ENCODE measurements at places on chromosomes 4 and X. TPM values are rescaled to one million over a fixed set of nuclear protein-coding genes. Genes with fewer than 3 reads are reported as not detected.

NOX1 gene
- not detected for total RNA-seq

MAGEE2 gene
- total RNA-seq = not detected

ETFDH gene
- total RNA-seq = 19.2 TPM

NXF2 gene
- not detected for total RNA-seq

DNA sequence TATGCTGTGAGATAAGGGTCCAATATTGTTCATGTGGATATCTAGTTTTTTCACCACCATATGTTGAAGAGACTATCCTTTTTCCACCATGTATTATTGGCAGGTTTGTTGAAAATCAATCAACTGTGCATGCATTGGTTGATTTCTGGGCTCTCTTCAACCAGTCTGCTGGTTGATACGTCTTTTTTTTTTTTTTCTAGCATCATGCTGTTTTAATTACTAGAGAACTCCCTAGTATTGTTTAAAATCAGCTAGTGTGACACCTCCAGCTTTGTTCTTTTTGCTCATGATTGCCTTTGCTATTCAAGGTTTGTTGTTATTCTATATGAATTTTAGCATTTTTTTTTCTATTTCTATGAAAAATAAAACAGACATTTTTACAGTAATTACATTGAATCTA is 123.9 kb downstream of the SLC7A11 start:
- no peak for DNase-seq

DNA sequence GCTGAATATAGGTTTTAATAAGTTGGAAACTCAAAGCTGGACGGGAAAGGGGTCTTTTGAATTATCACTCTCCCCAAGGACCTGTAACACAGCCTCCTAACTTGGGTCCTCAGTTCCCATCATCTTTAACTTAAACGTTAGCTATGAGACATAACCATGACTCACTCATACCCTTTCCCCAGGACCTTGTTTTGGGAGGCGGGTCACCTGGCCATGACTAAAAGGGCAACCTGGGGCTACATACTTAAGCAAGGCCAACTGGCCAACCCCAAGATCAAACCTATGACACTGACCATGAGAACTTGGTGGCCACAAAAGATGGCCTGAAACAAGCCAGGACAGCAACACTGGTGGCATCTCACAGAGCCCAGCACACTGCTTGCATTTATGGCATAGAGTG is 89.0 kb downstream of the SH3KBP1 start:
- DNase-seq = peak; percentile 13

TXK gene
- total RNA-seq = not detected

GRCh38 chrX:133213117-133213516 is 5.0 kb downstream of the TFDP3 start:
- DNase-seq = no peak

SPRY1 gene
- 4.3 TPM for total RNA-seq

- no peak for DNase-seq
Observed at GRCh38 chrX:131650637-131651410, 107.0 kb downstream of the OR13H1 start.

KCTD8 gene
- total RNA-seq = 0.16 TPM

IRF2 gene
- 20.8 TPM for total RNA-seq

TRO gene
- total RNA-seq = not detected

- no peak for DNase-seq
Observed at GRCh38 chr4:78464265-78464664, 87.3 kb upstream of the ANXA3 start.

- no peak for DNase-seq
Observed at GRCh38 chrX:57607295-57608187, 15.7 kb downstream of the ZXDB start.

TMEM144 gene
- total RNA-seq = 4.4 TPM

DNA sequence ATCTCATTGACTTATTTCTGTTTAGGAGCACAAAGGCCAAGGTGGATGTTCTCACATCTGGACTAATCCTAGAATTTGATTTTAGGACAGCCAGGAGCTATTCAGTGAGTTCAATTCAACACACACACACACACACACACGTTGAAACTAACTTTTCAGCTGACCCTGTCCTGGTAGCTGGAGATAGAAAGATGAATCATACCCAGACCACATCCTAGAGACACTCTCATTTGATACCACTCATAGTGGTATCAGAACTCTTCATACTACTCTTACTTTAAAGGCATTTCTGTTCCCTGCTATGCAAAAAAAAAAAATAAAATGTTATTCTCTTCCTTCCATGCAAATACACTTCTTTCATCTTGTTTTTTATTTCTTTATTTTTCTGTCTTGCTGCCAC is 36.7 kb downstream of the KLF8 start:
- DNase-seq = no peak

GPC3 gene
- total RNA-seq = 0.37 TPM

DNA sequence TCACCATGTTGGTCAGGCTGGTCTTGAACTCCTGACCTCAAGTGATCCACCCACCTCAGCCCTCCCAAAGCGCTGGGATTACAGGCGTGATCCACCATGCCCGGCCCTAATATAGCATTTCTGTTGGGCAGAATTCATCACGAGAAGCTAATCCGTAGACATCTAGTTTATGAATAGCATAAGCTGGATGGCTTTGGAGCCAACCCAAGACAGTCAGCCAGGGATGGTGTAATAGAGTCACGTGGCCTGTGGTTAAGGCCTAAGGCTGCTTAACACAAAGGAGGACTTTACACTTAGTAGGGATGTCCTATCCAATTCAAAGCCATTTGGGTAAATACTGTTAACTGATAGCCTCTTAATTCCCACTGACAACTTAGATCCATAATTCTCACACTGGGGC is 173.6 kb downstream of the RAP1GDS1 start:
- DNase-seq = peak; percentile 78

- DNase-seq = no peak
Observed at GRCh38 chr4:66000510-66001117, 330.3 kb upstream of the EPHA5 start.

- peak; percentile 46 for DNase-seq
Observed at GRCh38 chr4:141348125-141348524, 127.4 kb downstream of the ZNF330 start.

GRCh38 chr4:8775751-8776355 is 95.8 kb downstream of the HMX1 start:
- no peak for DNase-seq

- peak; percentile 51 for DNase-seq
Observed at GRCh38 chr4:140637836-140638235, 69.1 kb upstream of the UCP1 start.

DYNLT3 gene
- 30.5 TPM for total RNA-seq

DNA sequence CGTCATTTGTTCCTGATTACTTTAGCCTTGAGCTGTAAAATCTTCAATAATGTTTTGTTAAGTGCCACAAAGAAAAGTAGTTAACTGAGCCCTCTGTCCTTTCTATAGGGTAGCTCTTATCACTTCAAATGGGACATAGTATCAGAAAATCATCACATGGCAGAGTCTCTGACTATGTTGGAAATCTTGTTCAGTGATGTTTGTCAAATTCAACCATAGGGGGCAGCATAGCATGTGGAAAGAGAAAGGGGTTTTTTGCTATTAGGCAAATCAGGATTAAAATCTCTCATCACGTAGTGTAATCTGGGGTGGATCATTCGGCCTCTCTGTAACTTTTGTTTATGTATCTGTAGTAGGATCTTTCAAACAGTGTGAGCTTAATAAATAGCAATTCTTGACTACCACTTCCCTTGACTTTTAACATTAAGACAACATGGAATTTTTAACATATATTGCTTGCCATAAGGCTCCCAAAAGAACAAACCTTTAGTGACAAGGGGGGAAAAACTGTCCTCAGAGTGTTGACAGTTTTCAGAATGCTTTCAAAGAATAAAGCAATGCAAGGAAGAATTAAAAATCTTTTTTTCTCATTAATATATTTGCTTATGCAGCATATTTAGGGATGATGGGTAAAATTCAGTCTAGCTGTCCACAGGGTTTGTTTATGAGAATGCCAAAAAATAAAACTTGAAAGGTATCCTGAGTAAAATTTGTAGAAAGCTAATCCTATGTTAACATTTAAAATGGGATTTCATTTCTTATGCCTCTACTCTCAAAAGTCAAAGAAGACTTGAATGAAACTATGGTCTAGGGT is 127.2 kb downstream of the FBXW7 start:
- DNase-seq = peak; percentile 60

CLGN gene
- 10.7 TPM for total RNA-seq

ADH7 gene
- total RNA-seq = not detected

GRCh38 chrX:57445076-57445475 is 146.7 kb upstream of the ZXDB start:
- peak; percentile 54 for DNase-seq

GRCh38 chrX:10612215-10612614 is 8.2 kb downstream of the MID1 start:
- peak; percentile 25 for DNase-seq

FRG1 gene
- total RNA-seq = 61.5 TPM

DNA sequence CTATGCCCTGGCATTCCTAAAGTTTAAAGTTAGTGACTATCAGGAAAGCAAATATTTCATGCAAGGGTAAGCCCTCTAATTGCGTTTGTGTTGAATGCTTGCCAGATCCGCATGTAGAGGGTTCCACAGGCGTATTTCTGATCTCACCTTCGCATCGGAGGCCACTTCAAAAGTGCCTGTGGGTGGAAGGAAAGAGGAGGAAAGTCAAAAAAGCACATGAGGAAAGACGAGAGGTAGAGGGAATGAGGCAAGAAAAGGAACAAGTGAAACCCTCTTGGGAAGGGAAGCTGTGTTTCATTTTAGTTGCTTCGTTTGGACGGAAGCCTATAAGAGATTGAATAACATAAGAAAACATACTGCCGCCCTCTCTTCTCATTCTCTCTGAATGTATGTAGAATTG is 628.8 kb downstream of the SPRY1 start:
- no peak for DNase-seq

UGT2B15 gene
- total RNA-seq = not detected

- DNase-seq = no peak
Observed at GRCh38 chr4:7172946-7173345, 19.4 kb upstream of the SORCS2 start.

SLITRK2 gene
- not detected for total RNA-seq

PNMA6F gene
- total RNA-seq = not detected

GRCh38 chr4:31678356-31678755 is 958.2 kb downstream of the PCDH7 start:
- no peak for DNase-seq

- peak; percentile 5 for DNase-seq
Observed at GRCh38 chr4:6192245-6192644, 8.1 kb downstream of the JAKMIP1 start.

- DNase-seq = no peak
Observed at GRCh38 chr4:52550186-52550585, 108.9 kb downstream of the USP46 start.

DNA sequence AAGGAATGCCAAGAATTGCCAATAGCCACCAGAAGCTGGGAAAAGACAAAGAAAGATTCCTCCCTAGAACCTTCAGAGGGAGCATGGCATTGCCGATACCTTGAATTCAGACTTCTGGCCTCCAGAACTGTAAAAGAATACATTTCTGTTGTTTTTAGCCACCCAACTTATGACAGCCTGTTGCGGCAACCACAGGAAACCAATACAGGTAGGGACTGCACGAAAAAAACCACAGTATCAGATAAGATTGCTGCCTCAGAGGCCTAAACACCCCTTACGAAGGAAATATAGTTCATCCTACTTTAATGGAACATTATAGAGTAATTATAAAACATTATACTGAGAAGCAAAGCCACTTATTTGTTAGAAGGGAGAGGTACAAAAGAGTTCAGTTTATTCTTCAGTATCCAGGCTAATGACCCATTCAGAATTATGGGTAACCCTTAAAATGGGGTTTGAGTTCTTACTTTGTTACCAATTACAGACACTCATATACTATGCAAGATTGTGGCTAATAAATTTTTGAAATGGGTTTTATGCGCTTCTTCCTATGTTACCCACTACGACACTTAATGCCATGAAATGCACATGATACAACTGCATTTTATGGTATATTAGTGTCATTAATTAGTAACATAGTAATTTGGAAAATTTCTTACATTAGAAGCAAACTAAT is 37.4 kb upstream of the SMIM10L2A start:
- no peak for DNase-seq

DNA sequence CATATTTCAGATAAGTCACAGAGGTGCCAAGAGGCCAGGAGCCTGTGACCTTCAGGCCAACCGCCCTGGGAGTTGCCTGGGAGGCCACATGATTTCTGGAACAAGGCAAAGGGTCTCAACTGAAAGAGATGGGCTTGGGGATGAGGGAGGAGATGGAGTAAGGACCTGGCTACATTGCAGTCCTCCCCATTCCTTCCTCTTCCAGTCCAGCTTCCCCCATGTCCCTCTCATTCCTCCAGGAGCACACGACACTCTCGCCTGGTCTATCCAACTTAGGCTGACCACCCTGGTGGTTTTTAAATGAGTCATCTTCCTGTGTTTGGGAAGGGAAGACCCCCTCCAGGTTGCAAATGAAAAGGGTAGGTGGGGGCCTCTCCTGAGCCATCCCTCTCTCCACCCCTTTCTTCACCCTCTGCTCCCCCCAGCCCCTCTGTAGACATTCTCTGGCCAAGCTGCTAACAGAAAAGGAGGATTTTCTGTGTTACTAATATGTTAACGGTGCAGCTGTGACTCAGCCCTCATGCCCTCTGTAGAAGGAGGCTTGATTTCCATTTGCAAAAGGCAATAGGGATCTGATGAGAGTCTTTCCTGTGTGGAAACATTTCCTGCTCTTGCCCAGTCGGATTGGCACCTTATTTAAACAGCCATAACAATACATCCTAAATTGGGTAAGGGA is 79.2 kb downstream of the RTL5 start:
- no peak for DNase-seq

DNA sequence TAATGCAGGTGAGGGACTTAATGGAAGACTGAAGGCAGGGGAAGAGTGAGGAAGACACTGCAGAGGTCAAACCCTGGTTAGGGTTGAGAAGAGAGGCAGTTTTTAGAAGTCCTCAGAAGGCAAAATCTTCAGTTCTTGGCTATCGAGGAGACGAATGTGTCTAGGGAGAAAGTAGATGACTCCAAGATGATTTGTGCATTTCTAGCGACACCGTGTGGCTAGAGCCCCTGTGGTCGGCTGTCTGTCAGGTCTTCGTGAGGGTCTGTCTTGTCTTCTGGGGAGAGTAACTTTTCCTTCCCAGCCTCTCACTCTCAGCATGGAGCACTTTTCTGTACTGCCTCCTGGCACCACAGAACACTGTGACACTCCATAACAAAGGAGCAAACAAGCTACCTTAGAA is 458.1 kb downstream of the STIM2 start:
- DNase-seq = peak; percentile 40

SORCS2 gene
- total RNA-seq = not detected

GRCh38 chr4:17817027-17817426 is 6.2 kb downstream of the NCAPG start:
- peak; percentile 56 for DNase-seq

All from MCF 10A (cell line).